Muscle of leg (tissue), 16 donors: ENCODE measurements at places on chromosomes 2 and 18. TPM values are rescaled to one million over a fixed set of nuclear protein-coding genes. Genes with fewer than 3 reads are reported as not detected.

DNA sequence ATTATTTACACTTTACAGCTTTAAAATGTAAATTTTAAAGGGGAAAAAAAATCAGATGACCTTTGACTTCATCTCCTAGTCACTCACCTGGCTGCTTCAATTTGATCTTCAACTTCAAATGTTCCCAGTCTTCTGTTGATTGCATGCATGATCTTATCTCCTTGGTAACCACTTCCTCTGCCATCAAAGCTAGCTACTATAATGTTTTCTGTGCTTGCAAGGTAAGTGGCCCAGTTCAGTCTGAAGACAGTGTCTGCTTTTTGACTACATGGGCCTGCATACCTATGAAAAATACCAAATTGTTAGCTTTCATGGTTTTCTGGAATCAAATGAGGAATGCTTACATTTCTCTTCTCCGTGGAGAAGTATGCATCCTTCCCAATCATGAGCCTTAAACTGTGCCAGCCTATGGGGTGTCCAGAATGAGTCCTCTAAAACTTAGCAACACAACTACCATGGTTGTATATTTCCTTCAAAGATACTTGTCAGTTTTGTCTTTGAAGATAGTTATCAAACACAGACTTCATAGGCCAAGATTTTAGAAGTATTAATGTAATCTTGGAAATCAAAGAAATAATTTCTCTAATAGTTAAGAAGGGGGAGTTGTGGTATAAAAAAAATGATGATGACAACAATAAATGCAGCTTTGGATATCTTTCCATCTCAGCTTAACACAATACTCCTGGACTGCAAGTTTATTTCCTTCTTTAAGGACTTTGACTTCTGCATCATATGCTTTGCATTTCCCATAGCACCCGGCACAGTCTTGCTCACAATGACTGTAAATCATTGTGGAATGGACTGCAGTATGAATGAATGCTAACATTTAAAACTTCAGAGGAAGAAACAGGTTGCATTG is 62.1 kb downstream of the DPP4 start:
- DNase-seq, result no peak

ACTG2 gene
- 1.3 TPM for total RNA-seq

CAVIN2 gene
- 34.9 TPM for total RNA-seq

PCGF1 gene
- total RNA-seq, result 11.4 TPM

RBM45 gene
- total RNA-seq, result 12.5 TPM

AOX1 gene
- 1.9 TPM for total RNA-seq

DCDC2C gene
- total RNA-seq, result 0.18 TPM

RGPD4 gene
- total RNA-seq, result 0.04 TPM

DNA sequence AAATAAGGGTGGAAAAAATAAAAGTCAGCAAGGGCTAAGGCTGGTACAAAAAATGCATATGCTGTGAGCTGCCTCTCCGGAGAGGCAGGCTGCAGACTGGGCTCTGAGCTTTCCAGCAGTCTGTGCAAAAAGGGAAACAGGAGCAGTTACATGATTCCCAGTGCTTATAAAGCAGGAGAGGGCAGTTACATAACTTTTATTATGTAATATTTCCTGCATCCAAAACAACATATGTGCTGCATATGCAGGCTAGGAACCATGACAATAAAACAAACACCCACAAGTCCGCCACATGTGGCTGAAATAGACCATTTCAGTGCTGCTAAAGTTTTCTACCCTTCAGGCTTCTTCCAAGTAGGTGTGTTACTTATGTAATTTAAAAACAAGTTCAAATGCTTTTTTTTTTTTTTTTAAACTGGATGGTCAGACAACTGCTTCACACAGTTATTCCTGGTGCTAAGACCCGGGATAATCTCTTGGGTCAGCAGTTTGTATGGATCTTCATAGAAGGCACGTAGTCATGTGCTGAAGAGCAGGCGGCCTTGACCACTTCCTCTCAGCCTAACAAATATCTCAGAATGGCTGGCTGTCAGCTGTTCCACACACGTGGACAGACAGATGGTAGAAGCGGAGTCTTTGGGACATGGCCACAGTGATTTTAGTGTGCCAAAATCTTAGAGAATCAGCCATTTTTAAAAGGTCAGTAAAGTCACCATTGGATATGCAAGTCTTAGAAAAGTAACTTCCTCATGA is 43.5 kb downstream of the ARMC9 start:
- peak; percentile 90 for DNase-seq

SERPINB11 gene
- not detected for total RNA-seq

DNA sequence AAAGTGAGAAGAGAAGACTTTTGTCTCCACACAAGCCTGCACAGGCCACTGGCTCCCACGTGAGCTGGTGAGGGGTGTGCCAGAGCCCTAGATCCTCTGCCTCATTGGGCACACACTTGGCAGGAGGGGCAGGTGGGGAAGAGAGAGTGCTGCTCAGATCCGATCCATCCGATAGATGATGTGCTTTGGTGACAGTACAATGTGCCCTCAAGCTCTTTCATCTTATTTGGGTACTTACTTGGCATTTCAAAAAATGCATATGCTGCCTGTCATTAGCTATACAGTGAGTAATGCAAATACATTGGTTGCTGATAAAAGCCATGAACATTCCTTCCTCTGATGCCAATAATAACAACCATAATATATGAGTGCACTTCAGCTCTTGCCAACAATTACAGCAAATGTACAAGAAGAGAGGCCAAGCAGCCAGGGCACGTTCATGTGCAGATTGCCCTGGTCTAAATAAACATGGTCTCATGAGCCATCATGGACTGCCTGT is 255.3 kb downstream of the VAPA start:
- peak; percentile 35 for DNase-seq
